ENCODE measurements at places on chromosomes 3 and 15.

GRCh38 chr3:14563946-14564539, 23.9 kb upstream of the GRIP2 start:
- no peak for DNase-seq

DNA sequence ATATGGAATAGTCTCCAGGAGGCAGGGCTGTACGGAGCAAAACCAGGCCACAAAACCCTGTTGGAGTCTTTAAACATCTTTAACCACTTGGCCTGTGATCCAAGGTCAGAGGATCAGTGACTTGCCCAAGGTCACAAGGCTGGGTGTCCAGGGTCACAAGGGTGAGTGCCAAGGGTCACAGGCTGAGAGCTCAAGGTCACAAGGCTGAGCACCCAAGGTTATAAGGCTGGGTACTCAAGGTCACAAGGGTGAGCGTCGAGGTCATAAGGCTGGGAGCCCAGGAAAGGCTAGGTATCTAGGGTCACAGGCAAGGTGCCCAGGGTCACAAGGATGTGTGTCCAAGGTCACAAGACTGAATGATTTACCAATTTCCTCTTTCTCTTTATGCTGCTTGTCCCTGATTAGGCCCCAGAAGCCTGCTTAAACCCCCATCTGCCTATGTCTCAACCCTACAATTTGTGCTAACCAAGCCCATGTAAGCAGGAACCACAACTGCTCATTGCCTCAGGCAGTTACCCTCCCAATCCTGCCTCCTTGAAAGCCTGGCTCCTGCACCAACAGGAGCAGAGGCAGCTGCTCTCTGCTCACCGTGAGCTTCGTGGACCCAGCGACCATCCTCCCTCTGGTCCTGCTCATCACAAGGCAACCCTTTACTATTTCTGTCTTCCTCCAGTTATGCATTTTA, 51.5 kb downstream of the MGLL start:
- DNase-seq, result no peak

GRCh38 chr3:109115451-109115850, 2.5 kb downstream of the MORC1 start:
- DNase-seq, result no peak

DNA sequence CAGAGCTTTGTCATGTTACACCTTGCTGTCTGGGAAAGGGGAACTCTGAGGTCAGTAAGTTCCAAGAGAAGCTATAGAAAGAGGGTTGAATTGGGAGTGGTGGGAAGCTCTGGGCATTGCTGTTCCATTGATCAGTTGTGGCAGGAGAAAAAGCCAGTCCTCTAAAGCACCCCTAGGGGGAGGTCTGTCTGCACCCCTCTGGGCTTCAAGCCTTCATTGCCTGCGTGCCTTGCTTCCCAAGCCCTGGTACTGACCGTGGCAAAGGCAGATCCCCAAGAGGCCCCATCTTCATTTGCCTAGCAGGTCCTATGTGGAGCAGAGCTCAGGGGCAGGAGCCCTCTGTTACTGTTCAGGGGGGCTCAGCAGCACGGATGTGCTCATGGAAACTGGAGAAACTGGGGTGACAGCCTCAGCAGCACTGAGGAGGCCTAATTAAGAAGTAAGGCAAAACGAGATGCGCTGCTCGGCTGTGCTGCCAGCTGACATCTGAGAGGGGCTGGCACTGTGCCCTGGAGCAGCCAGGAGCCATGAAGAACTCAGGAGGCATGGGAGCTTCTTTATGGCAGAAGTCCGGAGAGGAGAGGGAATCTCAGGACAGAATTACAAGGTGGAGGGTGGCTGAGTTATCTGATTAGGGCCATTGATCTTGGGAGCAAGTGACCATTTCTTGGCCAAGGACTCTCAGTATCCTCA, 270.9 kb downstream of the RPLP1 start:
- DNase-seq, result no peak

GRCh38 chr15:38474155-38474757, 20.3 kb downstream of the FAM98B start:
- DNase-seq, result peak; percentile 12

DNA sequence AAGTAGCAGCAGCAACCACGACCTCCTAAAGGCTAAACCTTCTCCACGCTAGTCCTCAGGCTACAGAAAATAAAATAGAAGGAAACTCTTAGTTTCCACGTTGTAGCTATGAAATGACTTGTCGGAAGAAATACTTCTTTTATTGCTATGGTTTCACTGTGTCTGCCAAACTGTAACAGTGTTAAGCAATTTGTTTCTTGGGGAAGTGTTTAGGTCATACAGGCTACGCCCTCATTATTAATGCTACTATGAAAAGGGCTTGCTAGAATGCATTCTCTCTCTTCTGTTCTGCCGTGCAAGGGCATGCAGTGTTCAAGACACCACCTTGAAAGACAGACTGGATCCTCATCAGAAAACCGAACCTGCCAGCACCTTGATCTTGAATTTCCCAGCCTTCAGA, 462.7 kb downstream of the PLOD2 start:
- no peak for DNase-seq

DNA sequence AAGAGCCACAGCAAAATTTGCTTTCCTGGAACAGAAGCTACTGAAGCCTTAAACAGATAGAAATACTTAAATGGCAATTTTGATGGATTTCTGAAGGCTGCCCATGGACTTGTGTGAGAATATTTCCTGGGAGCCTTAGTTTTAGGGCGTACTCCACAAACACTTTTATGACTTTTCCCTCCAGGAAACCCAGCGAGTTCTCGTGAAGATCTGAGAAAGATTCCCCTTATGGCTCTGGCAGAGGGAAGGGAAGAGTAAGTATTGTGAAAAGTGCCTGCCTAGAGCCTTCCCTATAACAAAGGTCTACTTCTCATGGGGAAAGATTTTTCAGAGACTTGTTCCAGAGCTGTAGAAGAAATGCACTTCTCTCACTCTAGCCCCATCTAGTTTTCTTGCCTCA, 31.1 kb upstream of the TRAT1 start:
- no peak for DNase-seq

- DNase-seq, result no peak
These were observed 37.4 kb downstream of the RBMS3 start for GRCh38 chr3:29318251-29318650.

GRCh38 chr3:171525437-171525836, 65.2 kb upstream of the TNIK start:
- DNase-seq, result no peak

GRCh38 chr3:65144791-65145351, 457.1 kb upstream of the ADAMTS9 start:
- no peak for DNase-seq
